ENCODE measurements at places on chromosomes 5 and 9. TPM values are rescaled to one million over a fixed set of nuclear protein-coding genes. Genes with fewer than 3 reads are reported as not detected.

Gene AP3B1
- 31.0 TPM for total RNA-seq

Gene IL5
- not detected for total RNA-seq

Gene CCDC180
- total RNA-seq = 0.36 TPM

Gene CDH10
- total RNA-seq = 0.15 TPM

Gene RLN1
- not detected for total RNA-seq

Gene CDX1
- not detected for total RNA-seq

Gene KIF20A
- total RNA-seq = 37.7 TPM

Gene ANKRD33B
- 11.0 TPM for total RNA-seq

Gene IL17B
- total RNA-seq = not detected

Gene PCSK5
- 1.3 TPM for total RNA-seq

Gene DRD1
- total RNA-seq = 0.08 TPM

Gene RCL1
- total RNA-seq = 50.5 TPM

Gene TMEM245
- total RNA-seq = 57.2 TPM

Gene CLTB
- 145 TPM for total RNA-seq

Gene REEP2
- total RNA-seq = 7.1 TPM

Gene SOWAHA
- total RNA-seq = 0.08 TPM

Gene APBA1
- 0.31 TPM for total RNA-seq

Gene PPP3R2
- total RNA-seq = not detected

Gene PRRX2
- total RNA-seq = 9.5 TPM

Gene OR1J2
- not detected for total RNA-seq

Gene MSX2
- 4.6 TPM for total RNA-seq

Gene YTHDC2
- total RNA-seq = 7.5 TPM

Gene MELK
- 66.3 TPM for total RNA-seq

Gene SHC3
- total RNA-seq = 0.34 TPM

Gene FOXD4L5
- not detected for total RNA-seq

Gene AK8
- total RNA-seq = 1.1 TPM

Gene ZNF883
- total RNA-seq = 0.84 TPM

Gene GFI1B
- 0.17 TPM for total RNA-seq

Gene CCL27
- total RNA-seq = not detected

Gene ECM2
- total RNA-seq = 0.15 TPM

Gene CCDC192
- total RNA-seq = not detected

Gene FRMD3
- total RNA-seq = 4.2 TPM

Gene PHF24
- total RNA-seq = 0.39 TPM

Gene ZNF366
- total RNA-seq = not detected

Gene MAT2B
- total RNA-seq = 43.9 TPM

Gene IFNA21
- not detected for total RNA-seq

Gene SMC2
- total RNA-seq = 22.6 TPM

Gene SIT1
- total RNA-seq = not detected

Gene CDC37L1
- total RNA-seq = 12.0 TPM

Gene MPDZ
- total RNA-seq = 12.3 TPM

Gene NSUN2
- 92.7 TPM for total RNA-seq

Gene PCAT7
- total RNA-seq = 0.46 TPM

Gene SPATA31A3
- total RNA-seq = not detected

Gene CER1
- total RNA-seq = not detected

Gene TPRN
- 10.8 TPM for total RNA-seq

Gene LMBRD2
- 1.6 TPM for total RNA-seq

Gene LCN15
- total RNA-seq = not detected

Gene MARVELD2
- 2.4 TPM for total RNA-seq

Gene COL5A1
- total RNA-seq = 41.9 TPM

Gene SCGB3A2
- not detected for total RNA-seq

Gene PRSS3
- total RNA-seq = 12.6 TPM

Gene PLCXD3
- total RNA-seq = 0.19 TPM

Gene RUSC2
- total RNA-seq = 34.4 TPM

Gene BAAT
- total RNA-seq = 0.23 TPM

Gene TSTD2
- total RNA-seq = 9.8 TPM

Gene FAT2
- total RNA-seq = not detected

Gene SLC45A2
- not detected for total RNA-seq

Gene ANKRD18A
- 13.1 TPM for total RNA-seq

Gene ROPN1L
- total RNA-seq = 2.9 TPM

All from A549 treated with Mapracorat at 1 μM for 4 hours (cell line).